ENCODE measurements at places on chromosomes 16 and 17.
A peak's percentile ranks its signal among the peaks of the same experiment; 100 is the strongest.

- DNase-seq = no peak
These were observed 1.5 kb downstream of the NPLOC4 start for GRCh38 chr17:81635431-81635830.

DNA sequence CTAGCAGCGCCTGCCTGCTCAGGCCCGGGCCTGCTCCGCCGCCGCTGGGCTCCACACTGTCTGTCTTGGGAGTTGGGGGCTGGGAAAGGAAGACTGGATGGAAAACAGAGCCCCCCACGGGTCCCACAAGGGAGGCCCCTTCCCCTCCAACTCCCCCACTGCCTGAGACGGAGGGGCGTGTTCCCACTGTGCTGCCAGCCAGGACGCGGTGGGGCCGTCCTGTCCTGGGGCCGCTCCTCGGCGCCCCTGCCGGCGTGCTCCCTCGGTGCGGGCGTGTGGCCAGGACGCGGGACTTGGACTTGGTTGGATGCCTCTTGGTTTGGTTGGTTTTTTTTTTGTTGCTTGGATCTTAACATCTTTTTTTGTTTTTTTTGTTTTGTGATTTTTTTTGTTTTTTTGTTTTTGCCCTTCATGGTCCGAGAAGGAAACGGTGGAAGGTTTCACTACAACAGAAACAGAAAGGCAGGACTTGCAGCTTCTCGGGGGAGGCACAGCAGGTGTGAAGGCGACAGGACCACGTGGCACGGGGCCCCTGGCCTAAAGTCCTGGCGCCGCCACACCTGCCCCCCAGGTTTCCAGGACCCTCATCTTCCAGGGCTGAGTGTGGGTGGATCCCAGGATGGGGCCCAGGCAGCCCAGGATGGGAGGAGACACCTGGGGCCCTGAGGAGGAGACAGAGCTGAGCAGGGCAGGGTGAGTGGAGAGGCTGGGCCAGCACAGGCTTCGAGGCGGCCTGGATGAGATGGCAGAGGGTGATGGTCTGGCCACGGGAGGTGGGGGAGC is 16.0 kb downstream of the ENGASE start:
- no peak for DNase-seq

DNA sequence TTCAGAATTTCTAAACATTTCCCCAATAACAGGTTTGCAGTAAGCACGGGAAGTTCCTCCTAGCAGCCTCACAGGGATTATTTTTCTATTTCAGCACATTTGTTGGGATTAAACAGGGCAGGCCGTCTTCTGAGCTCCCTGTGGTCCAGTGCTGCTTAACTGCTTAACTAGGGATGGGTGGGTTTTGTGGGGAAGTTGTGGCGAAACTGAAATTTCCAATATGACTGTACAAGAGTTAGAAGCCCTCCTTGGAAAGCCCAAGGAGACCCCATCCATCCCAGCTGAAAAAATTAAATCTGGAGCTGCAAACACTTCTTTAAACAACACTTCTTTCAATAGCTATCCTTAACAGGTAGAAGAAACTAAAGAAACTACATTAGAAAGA is 22.2 kb downstream of the FAM117A start:
- no peak for DNase-seq

DNA sequence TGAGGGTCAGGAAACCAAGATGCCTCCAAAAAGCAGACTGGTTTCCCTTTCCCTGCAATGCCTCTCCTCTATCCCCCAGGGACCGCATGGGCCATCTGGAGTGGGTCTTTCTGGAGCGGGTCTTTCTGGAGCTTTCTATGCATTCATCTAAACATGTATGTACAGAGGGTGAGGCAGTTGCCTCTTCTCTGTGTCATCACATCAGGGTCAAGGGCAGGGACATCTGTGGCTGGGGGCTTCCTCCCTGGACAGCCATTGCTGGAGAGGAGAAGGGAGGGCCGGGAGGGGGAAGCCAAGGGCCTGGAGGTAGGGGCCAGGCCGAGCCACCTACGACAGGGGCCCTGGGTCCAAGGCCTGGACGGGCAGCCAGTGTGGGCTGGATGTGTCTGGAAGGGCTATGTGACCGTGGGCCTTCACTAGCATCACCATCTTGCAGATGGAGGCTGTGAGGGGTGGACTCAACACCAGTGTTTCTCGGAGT is 840 bp downstream of the ADCY7 start:
- DNase-seq = peak; percentile 61

DNA sequence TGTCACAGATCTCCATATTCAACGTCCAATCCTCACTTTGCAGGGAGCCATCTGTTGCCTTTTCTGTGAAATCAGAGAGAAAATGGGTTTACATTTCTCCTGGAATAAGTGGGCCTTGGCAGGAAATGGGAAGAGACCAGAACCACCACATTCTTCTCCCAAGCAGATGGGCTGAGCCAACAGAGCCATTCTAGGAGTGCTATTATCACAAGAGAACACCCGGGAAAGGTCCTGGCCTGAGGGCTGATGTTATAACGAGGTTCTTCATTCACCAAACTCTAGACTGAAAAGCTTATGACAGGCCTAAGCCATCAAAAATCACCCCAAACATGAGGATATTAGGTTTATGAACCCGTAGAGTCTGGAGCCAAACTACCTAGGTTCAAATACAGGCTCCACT is 64.7 kb downstream of the TOM1L2 start:
- no peak for DNase-seq

- DNase-seq = no peak
These were observed 14.5 kb upstream of the TNFRSF13B start for GRCh38 chr17:16986391-16986790.

GRCh38 chr16:23282568-23282967 is 19.5 kb upstream of the SCNN1B start:
- no peak for DNase-seq

GRCh38 chr17:31802502-31802901 is 56.5 kb downstream of the COPRS start:
- peak; percentile 60 for DNase-seq

DNA sequence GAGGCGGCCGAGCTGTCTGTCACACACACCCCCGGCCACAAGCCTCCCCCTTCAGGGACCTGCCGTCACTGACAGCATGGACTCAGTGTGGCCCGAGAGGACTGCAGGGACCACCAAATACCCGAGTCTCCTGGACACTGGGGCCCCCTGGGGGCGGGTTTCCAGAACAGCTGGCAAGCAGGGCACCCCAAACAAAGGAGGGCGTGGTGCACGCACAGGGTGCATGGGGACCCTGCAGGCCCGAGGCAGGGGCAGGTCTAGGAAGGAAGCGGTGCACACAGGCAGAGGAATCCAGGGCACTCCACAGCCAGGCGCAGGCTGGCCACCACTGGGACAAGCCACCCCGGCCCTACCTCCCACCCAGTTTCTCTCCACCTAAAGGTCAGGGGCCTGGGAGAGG is 28.7 kb upstream of the ENPP7 start:
- DNase-seq = no peak

GRCh38 chr16:72085002-72085401 is 8.4 kb downstream of the TXNL4B start:
- no peak for DNase-seq

DNA sequence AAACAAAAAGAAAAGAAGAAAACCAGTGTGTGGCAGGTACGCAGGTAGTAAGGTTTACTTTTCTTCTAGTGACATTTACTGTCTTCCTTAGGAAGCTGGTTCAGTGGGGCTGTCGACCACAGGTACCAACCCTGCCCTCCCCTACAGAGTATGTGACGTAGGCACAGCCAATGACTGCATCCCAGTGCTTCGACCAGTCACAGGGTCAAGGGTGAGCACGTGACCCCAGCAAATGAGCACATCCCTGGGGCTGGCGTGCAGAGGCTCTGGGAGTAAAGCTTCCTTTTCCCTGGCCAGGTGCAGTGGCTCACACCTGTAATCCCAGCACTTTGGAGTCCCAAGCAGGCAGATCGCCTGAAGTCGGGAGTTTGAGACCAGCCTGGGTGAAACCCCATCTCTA is 38.9 kb upstream of the PLCG2 start:
- DNase-seq = peak; percentile 60

GRCh38 chr16:81809567-81809966 is 30.5 kb downstream of the PLCG2 start:
- no peak for DNase-seq

DNA sequence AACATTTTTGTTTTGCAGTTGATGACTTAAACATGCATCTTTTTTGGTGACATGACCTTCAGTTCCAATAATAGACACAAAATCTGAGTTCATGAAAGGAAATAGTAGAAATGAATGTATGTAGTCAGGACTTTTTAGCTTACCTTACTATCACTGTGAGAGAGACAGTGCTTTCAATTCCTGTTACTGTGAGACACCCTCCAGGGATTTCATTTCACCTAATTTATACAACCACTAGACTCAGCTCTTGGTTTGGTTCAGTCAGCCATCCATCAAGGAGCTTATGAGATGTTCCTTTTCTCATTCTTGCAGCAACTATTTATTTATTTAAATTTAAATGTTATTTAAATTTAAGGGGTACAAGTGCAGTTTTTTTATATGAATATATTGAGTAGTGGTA is 77.9 kb downstream of the MAP2K4 start:
- DNase-seq = no peak

GRCh38 chr17:29874931-29875596 is 55.0 kb downstream of the SSH2 start:
- no peak for DNase-seq

DNA sequence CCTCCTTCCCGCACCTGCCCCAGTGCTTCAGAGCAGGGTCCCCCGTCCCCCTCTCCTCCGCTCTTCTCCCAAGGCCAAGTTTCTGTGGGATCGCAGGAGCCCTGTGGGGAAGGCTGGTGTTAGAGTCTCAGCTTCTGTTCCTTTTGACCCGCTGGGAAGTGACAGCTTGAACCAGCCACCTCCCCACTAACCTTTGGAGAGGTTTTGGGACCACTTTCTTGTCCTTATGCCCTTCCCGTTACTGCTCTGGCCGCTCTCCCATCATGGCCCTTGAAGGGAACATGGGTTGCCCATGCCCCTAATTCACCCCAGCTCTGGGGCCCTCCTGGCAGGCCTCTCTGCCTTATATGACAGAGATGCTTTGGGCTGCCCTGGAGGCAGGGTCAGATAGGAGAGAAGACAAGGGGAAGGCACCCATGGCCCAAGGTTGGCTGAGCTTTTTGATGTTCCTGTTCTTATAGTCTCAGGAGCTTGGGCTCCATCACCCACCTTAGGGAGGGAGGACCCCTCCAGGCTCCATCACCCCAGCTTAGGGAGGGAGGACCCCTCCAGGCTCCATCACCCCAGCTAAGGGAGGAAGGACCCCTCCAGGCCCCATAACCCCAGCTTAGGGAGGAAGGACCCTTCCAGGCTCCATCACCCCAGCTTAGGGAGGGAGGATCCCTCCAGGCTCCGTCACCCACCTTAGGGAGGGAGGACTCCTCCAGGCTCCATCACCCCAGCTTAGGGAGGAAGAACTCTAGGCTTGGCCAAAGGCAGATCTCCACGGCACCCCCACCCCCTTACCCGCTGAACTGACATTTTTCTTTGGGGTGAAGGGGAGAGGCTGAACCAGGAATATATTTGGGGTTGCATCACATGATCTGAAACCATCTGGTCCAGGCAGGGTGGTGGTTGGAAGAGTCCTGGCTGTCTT is 45.0 kb downstream of the NT5M start:
- DNase-seq = no peak

DNA sequence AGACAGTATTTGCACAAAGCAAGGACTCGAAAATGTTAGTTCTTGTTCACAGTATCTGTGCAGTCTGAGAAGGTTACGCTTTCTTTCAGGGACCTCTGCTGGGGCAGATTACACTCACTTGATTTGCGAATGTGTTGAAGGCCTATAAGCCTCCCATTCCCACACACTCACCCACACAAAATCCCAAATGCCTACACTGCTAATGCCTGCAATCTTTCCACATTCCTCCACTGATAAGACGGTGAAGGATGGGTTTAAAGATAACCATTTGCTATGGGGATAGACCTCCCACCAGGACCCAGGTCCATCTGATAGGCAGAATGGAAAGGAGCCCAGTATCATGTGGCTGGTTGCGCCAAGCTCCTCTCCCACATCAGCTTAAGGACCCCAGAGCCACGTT is 394.9 kb upstream of the SALL1 start:
- no peak for DNase-seq
